CD8-positive, alpha-beta memory T cell (primary cell): ENCODE measurements at places on chromosomes 4 and X. TPM values are rescaled to one million over a fixed set of nuclear protein-coding genes. Genes with fewer than 3 reads are reported as not detected.

- no peak for DNase-seq
These were observed 1.4 kb upstream of the SMAD1 start for GRCh38 chr4:145480257-145480656.

DNA sequence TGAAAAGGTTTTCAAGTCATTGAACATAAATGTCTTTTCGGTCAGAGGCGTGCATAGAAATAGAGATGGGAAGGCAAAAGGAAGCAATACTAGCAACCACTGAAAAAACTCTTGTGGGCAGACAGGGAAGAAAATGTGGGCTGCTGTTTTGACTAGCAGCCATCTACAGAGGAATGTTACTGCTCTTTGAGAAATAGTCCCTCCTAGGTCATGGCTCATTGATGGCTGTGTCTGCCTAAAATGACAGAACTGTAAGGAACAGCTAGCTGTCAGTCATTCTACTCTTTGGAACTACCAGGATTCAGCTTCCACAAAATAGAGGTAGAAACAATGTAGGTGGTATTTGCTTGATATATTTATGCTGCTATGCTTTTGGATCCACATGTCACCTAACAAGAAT lies 26.9 kb upstream of the TMPRSS11B start:
- DNase-seq = no peak

Gene GPC3
- not detected for polyA plus RNA-seq

- DNase-seq = no peak
These were observed 70.8 kb upstream of the HHIP start for GRCh38 chr4:144575181-144575580.

Gene VCX2
- not detected for polyA plus RNA-seq

Gene TMEM154
- polyA plus RNA-seq = 35.1 TPM

GRCh38 chr4:184416913-184417734 lies 57.2 kb downstream of the IRF2 start:
- DNase-seq = peak; percentile 33

- no peak for DNase-seq
These were observed 67.4 kb upstream of the SMAD1 start for GRCh38 chr4:145414226-145414625.

GRCh38 chr4:148618856-148619255 lies 176.6 kb upstream of the NR3C2 start:
- no peak for DNase-seq

Gene ZNF182
- 6.5 TPM for polyA plus RNA-seq

DNA sequence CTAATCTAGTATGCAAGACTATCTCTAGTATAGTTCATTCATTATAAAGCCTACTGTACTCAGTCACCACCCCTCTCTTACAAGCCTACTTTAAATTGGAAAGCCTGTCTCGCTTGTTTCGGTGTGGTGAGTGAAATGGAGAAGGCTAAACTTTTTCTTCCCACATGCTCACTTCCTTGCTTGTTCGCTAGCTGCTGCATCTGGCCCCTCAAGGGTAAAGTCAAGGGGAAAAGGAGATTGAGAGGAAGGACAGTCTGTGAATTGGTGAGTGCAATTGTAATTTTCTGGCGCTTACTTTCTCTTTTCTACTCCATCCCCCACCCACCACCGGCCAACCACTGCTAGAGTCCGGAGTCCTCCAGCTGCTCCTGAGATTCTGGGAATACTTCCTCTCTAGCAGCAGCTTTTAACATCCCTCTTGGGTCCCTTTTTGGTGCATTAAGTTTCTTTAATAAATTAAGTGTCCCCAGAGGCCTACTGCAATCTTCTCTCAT lies 12.1 kb upstream of the ARAP2 start:
- DNase-seq = no peak

DNA sequence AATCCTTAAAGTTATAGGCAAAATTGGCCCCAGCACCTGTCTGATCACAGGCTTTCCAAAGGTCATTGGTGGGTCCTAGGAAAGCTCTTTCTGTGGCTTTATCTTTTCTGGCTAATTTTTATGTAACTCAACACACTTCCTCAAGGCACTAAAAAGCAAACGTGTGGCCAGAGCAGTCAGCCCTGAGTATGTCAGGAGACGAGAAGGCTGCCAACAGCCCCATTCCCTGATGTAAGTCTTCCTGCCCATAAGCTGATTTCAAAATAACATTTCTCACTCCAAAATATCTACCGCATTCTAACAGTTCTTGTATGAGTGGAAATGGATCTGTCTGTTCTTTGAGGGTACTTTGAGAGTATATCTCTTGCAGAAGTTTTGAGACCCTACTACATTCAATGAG lies 25.5 kb upstream of the FUNDC1 start:
- no peak for DNase-seq

- no peak for DNase-seq
These were observed 413.5 kb upstream of the GRIA3 start for GRCh38 chrX:122770581-122770980.
